ENCODE measurements at places on chromosomes 16 and 17.
A peak's percentile ranks its signal among the peaks of the same experiment; 100 is the strongest.

DNA sequence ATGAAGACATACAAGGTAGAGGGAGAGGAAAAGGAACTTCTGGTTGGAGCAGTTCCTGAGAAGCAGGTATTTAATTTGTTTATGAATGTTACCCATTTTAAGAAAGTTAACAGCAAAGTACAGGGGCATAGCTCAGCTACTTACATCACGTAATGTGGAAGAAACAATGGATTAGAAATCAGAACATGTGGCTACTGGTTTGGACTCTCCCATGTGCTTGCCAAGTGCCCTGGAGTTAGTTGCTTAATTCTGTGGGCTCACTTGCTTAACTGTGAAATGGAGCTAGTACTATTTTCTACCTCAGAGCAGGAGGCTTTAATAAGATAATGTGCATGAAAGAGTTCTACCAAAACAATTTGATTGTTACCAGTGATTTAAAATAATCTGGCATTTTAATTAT lies 27.3 kb downstream of the RSPRY1 start:
- DNase-seq, result no peak

DNA sequence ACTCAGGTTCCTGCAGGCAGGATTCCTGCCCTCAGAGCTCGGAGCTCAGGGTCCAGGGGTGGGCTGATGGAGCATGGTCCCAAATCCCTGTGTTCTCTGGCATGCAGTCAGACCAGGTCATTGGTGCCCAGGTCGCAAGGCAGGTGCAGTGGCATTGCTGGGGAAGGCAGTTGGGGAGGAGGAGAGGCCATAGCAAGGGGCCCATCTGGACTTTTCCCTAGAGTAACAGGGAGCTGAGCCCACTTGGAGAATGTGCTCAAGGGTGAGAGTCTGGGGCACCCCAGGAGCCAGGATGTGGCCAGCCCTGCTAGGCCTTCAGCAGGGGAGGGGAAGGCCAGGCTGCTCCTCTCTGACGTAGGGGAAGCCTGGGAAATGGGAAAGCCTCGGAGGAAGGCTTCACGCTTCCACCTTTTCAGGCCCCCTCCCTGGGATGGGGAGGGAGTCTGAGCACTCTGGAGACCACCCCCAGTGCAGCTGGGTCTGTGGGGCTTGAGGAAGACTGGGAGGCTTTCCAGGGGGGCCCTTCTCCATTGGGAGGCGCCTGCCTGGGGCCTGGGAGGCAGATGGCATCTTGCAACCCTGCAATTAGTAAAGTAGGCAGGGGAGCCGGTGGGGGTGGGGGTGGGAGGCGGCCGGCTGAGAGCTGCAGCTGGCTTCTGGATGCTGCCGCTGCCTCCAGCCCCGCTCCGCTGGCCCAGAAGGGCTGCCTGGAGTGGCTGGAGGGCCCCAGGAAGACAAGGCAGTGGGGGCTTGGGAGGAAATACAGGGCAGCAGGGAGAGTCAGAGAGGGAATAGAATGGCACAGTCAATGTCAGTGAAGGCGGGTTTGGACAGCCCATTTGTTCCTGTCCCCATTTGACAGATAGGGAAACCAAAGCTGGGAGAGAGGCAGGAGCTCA lies 21.1 kb upstream of the DOK4 start:
- DNase-seq, result no peak

DNA sequence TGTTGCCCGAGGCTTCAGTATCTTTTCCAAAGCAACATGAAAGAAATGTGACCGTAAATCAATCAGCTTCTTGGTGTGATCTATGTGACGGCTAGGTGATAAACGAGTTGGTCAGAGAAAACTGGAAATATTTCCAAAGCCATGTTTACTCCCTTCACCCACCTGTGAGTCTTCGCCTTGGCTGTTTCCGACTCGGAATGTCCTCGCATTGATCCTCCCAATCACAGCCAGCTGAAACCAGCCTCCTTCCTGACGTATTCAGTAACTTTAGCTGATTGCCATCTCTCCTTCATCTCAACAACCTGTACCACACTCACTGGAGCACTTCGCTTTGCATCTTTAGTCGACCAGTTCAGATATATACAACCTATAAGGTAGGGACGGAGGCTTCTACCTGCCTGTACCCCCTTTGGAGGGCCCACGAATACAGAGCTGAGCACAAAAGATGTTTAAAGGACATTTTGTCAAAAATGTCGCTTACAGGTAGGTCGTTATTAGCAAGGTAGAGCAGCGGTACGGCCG lies 705 bp downstream of the KRABD2 start:
- DNase-seq, result no peak

DNA sequence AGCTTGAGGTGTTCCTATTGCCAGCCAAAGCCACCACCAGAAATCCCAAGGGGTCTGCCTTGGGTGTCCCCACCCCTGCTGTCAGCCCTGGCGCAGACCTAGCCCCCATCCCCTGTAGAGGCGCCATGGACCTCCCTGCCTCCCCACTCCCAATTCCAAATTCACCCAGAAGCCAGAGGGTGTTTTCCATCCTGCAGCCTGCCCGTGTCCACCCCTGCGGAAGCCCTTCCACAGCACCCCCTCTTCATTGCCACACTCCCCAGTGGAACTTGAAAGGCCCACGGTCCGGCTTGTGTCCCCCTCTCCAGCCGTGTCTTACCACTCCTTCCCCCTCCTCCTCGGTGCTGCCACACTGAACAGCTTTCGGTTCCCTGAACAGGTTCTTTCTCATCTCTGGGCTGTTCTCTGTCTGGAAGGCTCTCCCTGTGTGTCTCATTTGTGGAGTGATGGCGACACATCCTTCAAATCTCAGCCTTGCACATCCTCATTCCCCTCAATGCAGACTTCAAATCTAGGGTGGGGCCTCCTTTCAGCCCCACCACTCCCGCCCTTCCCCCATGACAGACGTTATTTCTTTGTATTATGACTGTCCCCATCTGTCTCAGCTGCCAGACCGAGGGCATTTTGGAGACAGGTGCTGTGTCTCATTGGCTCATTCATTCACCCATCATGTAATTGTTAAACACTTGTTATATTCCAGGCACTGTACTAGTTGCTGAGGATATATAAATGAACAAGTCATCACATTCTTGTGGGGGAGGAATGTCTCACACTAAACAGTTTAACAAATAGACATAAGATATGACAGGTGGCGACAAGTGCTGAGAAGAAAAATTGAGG lies 36.3 kb downstream of the ADGRG5 start:
- no peak for DNase-seq

DNA sequence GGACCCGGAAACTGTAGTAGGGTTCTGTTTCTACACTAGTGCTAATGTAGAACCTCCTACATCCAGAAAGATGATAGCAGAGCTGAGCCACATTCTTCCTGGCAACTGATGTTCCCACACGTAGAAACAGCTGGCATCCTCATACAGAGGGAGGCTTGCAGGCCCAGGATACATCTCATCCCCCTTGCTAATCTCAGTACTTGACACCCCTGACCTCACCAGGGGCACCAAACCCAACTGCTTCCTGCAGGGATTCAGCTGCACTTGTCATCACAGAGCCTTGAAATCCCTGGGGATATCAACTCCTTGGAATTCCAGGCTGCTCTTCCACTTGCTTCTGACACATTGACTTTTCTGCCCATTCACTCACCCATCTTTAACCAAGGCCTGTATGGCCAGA lies 75.2 kb upstream of the HSBP1 start:
- no peak for DNase-seq

DNA sequence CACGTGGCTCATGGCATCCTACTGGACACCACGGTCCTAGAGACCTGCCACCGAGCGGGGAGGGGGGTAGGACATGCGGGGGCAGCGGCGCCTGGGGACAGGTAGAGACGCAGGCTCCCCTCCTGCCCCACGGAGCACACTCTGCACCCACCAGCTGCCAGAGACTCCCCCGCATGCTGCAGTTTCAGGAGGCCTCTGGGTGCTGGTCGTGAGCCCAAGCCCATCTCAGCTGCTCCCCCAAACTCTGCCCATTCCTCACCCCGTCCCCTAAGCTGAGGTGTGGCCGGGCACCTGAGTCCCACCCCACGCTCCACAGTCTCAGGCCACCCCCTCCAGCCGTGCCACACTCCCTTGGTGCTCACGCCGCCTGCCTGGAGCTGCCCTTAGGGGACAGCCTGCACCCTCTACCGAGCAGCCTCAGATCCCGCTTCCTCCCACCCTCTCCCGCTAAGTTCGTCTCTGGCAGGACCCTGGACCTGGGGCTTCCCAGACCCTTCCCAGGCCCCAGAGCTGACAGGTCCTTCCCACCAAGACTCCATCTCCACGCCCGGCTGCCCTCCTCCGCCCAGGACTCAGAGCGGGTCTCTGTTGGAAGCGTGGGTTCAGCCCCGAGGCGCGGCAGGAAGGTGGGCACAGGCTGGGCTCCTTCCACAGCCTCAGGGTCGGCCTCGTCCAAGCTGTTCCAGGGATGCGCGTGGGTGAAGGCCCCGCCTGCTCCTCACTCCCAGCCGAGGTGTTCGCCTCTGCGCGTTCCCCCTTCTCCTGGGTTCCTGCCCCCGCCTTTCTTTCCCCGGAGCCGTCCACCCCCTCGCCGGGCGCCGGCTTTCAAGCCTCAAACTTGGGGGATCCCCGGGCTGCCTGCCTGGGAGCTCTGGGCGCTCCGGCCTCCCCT lies 1.3 kb downstream of the RAB40B start:
- DNase-seq, result no peak

GRCh38 chr17:20091174-20092029 lies 82.2 kb downstream of the SPECC1 start:
- no peak for DNase-seq

DNA sequence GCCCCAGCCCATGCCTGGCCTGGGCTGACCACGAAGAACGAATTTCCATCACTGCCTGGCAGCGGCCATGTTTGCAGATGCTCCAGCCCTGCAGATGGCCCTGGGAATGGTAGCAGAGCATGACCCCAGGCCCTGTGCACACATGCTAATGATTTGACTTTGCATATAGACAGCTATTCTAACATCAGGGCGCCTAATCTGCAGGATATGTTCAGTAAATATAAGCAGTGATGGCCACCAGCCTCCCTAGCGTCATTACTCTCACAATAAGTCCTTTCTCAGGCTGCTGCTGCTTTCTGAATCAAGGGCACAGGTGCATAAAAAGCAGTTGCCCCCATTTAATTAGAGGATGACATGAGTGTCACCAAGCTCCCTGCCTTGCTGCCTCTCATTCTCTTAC lies 24.2 kb downstream of the DNAH9 start:
- DNase-seq, result no peak

DNA sequence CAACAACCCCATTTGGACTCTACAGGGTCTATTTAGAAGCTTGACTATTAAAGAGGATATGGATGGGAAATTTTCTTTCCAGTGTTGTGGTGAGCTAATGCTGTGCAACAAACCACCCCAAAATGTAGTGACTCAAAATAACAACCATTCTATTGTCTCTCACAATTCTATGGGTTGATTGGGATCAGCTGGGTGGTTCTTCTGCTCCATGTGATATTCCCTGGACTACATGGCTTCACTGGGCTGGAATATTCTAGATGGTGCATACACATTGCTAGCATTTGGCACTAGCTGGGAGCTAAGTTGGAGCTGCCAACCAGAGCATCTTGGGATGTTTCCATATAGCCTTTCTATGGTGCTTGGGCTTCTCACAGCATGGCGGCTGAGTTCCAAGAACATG lies 30.2 kb downstream of the SLC6A2 start:
- DNase-seq, result no peak

DNA sequence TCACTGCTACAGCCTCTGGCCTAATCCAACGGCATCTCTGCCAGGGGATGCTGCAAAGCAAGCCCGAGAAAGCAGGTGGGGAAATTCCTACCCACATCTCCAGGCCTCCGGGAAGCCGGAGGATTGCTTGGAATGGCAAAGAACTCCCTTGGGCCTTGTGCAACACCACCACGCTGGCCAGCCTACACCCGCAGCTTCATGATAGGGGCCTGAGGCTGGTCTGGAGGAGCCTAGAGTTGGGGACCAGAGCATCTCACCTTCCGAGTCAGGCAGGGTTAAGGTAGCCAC lies 20.3 kb downstream of the GGA3 start:
- DNase-seq, result no peak

DNA sequence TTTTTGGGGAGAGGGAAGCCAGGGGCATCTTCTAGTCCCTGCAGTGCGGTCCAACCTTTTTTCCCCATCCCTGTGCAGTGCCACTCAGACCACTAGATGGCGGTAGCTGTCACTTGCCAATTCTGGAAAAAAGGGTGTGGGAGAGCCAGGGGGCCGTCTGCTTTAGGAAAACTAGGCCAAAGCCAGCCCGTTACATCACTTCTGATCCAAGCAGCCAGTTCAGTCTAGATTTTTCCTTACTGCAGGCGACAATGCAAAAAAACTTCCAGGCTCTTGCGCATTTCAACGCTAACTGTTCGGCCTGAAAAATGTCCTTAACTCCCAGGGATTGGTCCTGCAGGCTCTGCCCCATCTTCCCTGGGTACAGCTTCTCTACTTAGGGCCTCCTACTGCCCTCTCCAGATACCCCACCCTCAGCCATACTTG lies 69.2 kb upstream of the CES5A start:
- peak; percentile 42 for DNase-seq

- DNase-seq, result no peak
Measured at GRCh38 chr16:23836078-23836403, 258 bp downstream of the PRKCB start.

DNA sequence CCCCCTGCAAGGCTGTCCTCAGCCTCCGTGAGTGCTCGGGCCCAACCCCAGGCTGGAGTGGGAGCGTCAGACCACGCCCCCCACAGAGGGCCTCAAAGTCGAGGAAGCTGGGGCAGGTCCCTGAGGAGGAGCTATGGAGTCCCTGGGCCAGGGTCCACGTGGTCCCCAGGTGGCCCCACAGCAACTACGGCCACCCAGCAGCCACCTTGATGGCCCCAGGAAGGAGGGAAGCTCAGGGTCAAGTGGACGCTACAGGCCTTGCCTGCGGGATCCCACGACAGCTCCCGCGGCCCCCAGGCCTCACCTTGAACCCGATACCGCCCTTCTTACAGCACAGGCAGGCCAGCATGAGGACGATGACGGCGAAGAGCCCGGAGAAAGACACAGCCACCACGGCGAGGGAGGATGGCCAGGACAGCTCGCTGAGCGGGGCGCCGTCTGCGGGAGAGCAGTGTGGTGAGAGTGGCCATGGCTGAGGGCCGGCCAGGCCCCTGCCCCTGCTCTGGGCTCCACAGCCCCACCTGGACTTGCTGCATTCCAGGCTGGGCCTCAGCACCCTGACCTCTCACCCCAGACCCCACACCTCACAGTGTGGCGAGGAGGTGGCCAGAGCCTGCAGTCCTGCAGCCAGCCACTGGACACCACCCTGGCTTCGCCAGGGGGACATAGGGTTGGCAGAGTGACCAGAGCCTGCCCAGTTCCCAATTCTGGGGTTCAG lies 31.1 kb upstream of the PVALEF start:
- DNase-seq, result no peak

GRCh38 chr17:66737524-66737923 lies 97.4 kb upstream of the CACNG5 start:
- no peak for DNase-seq

- DNase-seq, result no peak
Measured at GRCh38 chr17:11308531-11308930, 67.5 kb downstream of the SHISA6 start.

GRCh38 chr16:62135446-62135845 lies 99.2 kb upstream of the CDH8 start:
- no peak for DNase-seq

- DNase-seq, result peak; percentile 99
Measured at GRCh38 chr16:67226804-67227566, at the start of gene TMEM208. Gene TMEM208, plus strand, starts transcription at chr16:67227130. Its CDS starts 89 bp downstream, at chr16:67227219.
